ENCODE measurements at places on chromosomes 16 and 17.

DNA sequence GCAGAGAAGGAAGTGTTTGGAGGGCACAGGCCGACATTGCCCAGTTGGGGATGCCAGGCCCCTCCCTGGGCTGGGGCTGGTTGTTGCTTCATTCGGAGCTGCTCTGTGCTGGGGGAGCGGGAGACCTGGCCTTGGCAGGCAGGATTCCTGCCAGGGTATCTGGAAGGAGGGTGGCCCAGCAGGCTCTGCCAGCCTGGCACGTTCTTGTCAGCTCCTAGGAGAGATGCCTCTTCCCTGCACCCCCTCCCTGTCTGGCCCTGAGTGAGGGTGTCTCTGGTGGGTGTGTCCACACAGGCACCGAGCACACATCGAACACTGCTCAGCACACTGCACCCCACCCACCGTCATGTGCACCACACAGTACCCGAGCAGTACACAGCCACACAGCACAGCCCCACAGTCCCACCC, 35.2 kb downstream of the ARHGAP23 start:
- DNase-seq: no peak

DNA sequence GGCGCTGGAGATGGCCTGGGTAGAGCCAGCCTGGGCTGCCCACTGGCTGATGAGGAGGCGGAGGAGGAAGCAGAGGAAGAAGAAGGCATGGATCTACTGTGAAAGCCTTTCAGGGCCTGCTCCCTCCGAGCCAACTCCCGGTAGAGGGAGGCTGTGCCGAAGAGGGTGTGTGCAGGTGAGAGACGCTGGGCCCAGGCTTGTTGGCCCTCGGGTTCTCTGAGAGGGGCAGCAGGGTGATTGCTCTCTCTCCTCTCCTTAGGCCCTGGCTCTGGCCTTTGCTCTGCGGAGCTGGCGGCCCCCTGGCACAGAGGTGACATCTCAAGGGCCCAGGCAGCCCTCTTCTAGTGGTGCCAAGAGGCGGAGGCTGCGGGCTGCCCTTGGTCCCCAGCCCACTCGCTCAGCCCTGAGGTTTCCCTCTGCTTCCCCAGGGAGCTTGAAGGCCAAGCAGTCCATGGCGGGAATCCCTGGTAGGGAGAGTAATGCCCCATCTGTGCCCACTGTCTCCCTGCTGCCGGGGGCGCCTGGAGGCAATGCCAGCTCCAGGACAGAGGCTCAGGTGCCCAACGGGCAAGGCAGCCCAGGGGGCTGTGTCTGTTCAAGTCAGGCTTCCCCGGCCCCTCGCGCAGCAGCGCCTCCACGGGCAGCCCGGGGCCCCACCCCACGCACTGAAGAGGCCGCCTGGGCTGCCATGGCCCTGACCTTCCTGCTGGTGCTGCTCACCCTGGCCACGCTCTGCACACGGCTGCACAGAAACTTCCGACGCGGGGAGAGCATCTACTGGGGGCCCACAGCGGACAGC, 3.6 kb downstream of the TP53I13 start:
- no peak for DNase-seq

- DNase-seq: no peak
Measured at GRCh38 chr16:67697422-67698185, 21.5 kb downstream of the GFOD2 start.

DNA sequence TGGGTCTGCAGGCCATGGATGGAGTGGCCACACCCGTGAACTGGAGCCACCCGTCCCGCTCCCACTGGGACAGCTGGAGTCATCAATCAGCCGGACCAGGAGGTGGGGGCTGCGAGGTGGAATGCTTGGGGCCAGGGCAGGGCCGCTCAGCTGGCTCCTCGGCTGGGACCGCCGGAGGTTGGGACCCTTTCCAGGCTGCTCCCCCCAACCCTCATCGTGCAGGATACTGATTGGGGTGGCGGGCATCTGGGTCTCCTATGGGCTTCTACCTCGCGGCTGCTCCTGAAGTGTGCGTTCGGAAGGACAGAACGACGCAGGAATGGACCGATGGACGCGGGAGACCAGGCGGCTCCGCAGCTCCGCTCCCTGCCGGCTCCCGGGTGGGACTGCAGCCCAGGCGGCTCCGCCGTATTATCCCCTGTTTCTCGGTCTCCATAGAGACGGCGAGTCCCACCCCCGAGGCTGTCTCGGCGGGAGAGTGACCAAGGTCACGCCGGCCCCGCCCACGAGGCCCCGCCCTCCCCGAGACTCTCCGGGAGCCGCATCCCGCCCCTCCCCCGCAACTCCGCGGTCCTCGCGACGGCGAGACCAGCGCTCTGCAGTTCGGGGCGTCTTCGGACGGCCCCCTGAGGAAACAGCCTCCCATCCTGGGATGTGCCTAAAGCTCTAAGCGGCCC, at the start of gene TPPP3:
TPPP3 (minus strand) TSS at position 388 of the 677 bp plus-strand sequence. CDS start 2,387 bp downstream, outside the sequence.
- DNase-seq: no peak

DNA sequence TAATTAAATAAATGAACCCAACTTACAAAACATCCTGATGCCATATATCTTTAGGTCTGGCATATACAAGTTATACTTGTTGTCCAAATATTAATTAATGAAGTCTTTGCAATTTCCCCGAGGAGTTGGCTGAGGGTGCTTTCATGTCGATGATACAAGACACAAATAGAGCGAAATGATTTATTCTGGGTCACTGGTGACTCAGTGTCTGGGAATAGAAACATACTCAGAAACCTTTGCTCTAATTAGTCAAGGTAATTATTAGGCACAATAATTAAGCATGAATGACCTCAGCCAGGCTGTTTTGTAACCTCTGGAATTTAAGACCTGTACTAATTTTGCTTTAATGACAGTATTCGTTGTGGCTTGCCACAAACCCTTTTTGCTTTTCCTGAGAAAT, 37.0 kb upstream of the HAPSTR1 start:
- no peak for DNase-seq

- peak; percentile 35 for DNase-seq
Measured at GRCh38 chr17:28612936-28613872, 781 bp downstream of the RSKR start.
